Inflammatory macrophage treated with lipopolysaccharide for 4 hours (primary cell): ENCODE measurements at places on chromosomes 7 and 10.

DNA sequence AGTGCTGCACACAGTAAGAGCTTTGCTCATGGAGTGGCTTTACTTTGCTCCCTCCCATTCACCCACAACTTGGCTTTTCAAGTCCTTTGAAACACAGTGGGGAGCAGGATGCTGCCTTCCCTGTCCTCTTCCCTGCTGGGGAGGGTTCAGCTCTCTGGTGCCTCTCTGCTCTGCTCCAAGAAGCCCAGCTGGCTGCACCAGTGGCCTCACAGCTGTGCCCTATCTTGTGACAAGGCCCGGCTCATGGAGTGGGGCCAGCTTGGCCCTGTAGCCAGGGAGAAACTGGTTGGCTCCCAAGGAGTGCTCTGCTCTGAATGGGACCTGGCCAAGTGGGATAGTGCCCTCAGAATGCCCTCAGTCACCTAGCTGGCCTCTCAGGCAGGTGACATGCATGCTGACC, 212.3 kb upstream of the ZMIZ1 start:
- DNase-seq, result no peak

DNA sequence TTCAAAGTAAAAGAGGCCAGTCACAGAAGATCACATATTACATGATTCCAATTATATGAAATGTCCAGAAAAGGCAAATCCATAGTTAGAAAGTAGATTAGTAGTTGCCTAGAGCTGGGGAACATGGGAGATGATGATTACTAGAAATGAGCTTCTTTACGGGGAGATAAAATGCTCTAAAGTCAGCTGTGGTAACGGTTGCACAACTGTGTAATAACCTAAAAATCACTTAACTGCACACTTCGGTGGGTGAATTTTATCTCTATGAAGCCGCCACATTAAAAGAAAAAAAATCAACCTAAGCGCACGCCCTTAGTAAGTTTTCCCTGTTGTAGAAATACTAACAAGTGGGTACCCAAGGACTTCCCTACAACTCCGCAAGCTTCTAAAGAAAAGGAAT, 15.9 kb downstream of the XRCC2 start:
- no peak for DNase-seq

DNA sequence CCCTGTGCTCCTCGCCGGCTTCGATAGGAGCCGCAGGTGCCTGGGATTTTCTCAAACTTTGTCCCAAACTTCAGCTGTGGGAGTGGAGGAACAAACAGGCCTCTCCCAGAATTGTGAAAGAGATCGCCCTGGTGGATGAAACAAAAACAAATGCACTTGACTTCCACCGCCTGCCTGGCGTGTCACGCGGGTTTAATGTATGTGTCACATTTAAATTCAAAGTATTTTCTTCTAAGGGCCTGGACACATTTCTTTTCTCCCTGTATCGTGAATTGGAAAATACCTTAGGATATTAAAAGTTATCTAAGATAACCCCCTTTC, 694 bp upstream of the WASL start:
- peak; percentile 87 for DNase-seq

DNA sequence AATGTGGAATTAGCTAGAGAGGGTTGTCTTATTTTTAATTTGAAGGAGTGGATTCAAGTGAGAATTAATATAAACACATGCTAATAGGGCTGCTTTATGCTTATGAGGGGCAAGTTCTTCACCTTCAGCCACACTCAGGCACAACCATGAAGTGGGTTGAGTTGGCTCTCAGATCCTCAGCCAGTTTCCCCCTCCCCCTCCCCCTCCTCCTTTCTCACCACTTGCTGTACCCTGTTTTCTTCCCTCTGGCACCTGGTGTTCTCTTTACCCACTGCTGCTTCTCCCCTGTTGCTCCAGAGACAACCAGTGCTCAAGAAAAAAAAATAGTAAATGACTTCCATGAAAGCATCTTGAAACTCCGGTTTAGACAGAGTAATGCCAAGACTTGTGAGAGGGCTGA, 1083.3 kb downstream of the CNTNAP2 start:
- DNase-seq, result no peak

- DNase-seq, result no peak
Measured at GRCh38 chr10:130231251-130231741, 95.1 kb downstream of the GLRX3 start.
